ENCODE measurements at places on chromosomes 3 and 15. TPM values are rescaled to one million over a fixed set of nuclear protein-coding genes. Genes with fewer than 3 reads are reported as not detected.
A peak's percentile ranks its signal among the peaks of the same experiment; 100 is the strongest.

DNA sequence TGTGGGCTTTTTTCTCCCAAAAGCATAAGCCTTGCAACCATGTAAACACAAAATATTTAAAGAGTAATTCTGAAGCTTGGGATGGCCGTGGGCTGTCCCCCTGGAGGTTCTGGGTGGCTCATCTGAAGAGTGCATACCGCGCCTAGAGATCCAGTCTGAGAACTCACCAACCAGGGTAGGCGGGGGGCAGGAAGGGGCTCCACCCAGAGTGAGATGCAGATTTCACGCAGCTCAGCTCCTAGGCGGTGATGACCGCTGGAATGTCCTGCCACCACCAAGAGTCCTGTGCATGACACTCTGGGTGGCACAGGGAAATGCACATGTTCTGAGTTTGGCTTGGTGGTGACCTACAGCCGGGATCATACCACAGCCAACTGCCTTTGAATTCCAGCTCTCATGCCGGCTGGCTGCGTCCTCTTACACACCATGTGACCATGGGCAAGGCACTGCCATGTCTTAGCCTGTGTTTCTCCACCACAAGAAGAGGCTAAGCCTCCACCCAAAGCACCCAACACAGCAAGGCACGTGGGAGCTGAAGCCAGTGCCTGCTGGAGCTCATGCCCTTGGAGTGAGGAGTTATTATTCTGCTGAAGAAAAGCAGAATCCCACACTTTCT lies 125.1 kb upstream of the IQSEC1 start:
- H3K4me1 ChIP-seq: peaks cover 30% of the 10 kb centered on the region
- H3K27ac ChIP-seq: no peak overlapping the region
- no peak for DNase-seq
- H3K36me3 ChIP-seq: no peaks in the 10 kb centered on the region

DNA sequence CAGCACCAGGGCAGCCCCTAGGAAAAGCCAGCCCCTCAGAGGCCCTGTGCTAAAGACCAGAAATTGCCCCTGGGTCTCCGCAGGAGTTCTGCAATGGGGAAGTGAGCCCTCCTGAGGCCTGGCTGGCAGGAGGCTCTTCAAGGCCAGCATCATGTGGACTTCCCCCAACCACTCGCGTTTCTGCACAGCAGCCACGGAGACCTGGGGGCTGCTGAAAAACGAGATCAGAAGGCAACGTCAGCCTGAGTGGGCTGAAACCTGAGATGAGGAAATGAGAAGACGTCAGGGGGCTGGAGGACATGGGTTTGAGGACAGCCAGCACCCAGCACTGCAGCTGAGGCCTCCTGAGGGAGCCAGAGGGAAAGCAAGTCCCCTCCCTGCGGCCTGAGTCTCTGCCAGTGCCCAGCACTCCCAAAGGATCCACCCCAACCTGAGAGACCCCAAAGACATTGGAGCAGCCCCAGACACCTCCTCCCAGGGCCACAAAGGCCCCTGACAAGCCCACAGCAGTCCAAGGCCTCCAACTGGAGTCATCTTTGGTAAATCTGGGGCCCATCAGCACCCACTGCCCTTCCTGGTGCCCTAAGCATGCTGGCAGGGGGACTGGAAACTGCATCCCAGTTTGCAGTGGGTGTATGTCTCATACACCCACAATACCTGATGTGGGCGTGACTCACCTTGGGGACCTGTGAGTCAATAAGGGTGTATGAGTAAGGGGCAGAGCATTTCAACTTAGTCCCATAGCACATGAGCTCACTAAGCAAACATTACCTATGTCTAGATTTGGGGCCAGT lies 29.2 kb upstream of the CYP11A1 start:
- no peaks in the 10 kb centered on the region for H3K36me3 ChIP-seq
- DNase-seq: no peak
- H3K27me3 ChIP-seq: no peaks in the 10 kb centered on the region
- peaks cover 88% of the 10 kb centered on the region for H3K4me1 ChIP-seq

DNA sequence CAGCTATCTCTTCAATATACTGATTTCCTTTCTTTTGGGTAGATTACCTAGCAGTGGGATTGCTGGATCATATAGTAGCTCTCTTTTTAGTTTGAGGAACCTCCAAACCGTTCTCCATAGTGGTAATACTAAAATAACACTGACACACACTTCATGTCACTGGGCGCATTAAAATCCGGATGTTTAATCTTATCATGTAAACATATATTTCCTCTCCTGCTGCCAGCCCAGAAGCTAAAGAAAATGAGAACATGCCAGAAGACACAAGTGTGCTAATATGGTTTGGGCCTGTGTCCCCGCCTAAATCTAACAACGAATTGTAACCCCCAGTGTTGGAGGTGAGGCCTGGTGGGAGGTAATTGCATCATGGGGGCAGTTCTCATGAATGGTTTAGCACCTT lies 23.6 kb upstream of the KCNMB2 start:
- H3K27me3 ChIP-seq: no peaks in the 10 kb centered on the region
- no peaks in the 10 kb centered on the region for H3K36me3 ChIP-seq
- H3K27ac ChIP-seq: no peak overlapping the region

DNA sequence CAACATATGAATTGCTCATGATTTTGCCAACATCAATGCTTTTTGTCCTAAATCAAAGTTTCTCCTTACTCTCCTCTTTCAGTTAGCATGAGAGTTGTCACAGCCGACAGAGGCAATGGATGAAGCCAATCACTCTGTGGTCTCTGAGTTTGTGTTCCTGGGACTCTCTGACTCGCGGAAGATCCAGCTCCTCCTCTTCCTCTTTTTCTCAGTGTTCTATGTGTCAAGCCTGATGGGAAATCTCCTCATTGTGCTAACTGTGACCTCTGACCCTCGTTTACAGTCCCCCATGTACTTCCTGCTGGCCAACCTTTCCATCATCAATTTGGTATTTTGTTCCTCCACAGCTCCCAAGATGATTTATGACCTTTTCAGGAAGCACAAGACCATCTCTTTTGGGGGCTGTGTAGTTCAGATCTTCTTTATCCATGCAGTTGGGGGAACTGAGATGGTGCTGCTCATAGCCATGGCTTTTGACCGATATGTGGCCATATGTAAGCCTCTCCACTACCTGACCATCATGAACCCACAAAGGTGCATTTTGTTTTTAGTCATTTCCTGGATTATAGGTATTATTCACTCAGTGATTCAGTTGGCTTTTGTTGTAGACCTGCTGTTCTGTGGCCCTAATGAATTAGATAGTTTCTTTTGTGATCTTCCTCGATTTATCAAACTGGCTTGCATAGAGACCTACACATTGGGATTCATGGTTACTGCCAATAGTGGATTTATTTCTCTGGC lies 2.5 kb downstream of the OR4F6 start:
- no peaks in the 10 kb centered on the region for H3K36me3 ChIP-seq
- no peak for DNase-seq
- peaks cover 15% of the 10 kb centered on the region for H3K27me3 ChIP-seq

DNA sequence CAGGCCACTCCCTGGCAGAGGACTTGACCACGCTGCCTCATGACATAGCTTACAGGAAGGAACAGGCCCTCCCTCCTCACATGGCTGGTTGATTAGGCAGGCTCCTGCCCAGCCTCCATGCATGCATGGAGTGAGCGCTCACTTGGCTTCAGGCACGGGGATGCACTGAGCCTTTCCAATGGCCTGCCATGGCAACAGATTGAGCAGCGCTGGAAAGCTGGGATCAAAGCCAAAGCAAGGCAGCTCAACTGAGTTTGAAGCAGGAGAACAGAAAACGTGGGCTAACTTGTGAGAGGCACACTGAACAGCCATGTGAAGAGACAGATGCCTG lies 5.9 kb upstream of the GRAMD2A start:
- DNase-seq: no peak
- peak overlapping the region; percentile 35 for H3K27ac ChIP-seq
- H3K4me1 ChIP-seq: peaks cover 17% of the 10 kb centered on the region

DNA sequence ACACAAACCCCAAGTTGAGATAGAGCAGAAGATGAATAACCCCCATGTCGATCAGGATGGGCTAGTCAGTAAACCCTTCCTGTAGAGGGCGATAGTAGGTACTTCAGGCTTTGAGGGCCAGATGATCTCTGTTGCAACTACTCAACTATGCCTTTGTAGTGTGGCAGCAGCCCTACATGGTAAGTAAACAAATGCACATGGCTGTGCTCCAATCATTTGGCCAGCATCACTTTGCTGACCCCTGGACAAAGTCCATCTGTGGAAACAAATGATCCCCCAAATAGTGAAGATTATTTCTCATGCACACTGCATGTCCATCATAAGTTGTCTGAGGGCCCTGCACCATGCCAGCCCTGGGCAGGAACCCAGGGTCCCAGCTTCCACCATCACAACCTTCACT lies 402.2 kb upstream of the PROK2 start:
- peaks cover 3% of the 10 kb centered on the region for H3K27me3 ChIP-seq
- DNase-seq: no peak
- no peak overlapping the region for H3K27ac ChIP-seq
- no peak overlapping the region for H3K4me3 ChIP-seq

- no peaks in the 10 kb centered on the region for H3K27me3 ChIP-seq
- no peak overlapping the region for H3K27ac ChIP-seq
- peaks cover 86% of the 10 kb centered on the region for H3K36me3 ChIP-seq
- H3K4me3 ChIP-seq: no peak overlapping the region
- peaks cover 46% of the 10 kb centered on the region for H3K4me1 ChIP-seq
Measured at GRCh38 chr3:70982284-70982683, 601.2 kb downstream of the FOXP1 start.

- peaks cover 22% of the 10 kb centered on the region for H3K27me3 ChIP-seq
- no peak for DNase-seq
- peaks cover 24% of the 10 kb centered on the region for H3K4me1 ChIP-seq
Measured at GRCh38 chr3:15279671-15280402, 52.5 kb downstream of the SH3BP5 start.

DNA sequence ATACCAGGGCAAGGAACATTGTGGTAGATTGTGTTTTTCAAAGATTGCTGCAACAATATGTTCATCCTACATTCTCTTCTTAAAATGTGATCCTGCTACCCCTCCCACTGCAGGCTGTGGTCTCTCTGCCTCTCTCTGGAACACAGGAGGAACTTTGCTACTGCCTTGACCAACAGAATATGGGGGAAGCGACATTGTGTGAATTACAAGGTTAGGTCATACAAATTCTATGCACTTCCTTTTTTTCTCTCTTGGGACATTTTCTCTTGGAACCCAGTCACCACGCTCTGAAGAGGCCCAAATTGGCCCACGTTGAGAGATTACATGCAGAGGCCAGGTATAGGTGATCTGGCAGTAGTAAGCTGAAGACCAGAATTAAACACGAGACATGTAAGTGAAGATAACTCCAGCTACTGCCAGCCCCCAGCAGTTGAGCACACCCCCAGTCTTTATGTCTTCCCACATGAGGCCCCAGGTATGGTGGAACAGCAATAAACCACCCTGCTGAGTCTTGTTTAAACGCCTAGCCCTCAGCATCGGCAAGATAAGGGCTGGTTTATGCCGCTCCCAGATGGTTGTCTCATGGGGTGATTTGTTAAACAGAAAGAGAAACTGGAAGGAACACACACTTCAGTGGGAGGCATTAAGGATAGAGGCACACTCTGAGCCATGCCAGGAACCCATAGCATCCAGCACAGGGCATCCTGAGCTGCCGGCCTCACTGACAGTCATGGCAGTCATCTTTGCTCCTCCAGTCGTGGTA lies 59.9 kb downstream of the FAM43A start:
- H3K4me1 ChIP-seq: no peaks in the 10 kb centered on the region
- no peak for DNase-seq
- H3K36me3 ChIP-seq: no peaks in the 10 kb centered on the region
- H3K27ac ChIP-seq: no peak overlapping the region

LEO1 gene
- 30.3 TPM for total RNA-seq

INAFM2 gene
- 9.4 TPM for total RNA-seq

SNTN gene
- not detected for total RNA-seq

SERPINI1 gene
- total RNA-seq: 1.7 TPM
